Endothelial cell of umbilical vein (primary cell): ENCODE measurements at places on chromosomes 3 and 15.

DNA sequence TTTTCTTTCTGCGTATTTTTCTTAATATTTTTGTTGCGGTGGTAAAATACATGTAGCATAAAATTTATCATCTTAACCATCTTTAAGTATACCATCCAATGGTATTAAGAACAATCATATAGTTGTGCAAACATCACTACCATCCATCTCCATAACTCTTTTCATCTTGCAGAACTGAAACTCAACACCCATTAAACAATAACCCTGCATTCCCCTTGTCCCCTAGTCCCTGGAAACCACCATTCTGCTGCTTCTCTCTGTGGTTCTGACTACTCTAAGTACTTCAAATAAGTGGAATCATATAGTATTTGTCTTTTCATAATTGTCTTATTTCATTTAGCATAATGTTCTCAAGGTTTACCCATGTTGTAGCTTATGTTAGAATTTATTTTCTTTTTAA lies 67.3 kb upstream of the EOMES start:
- H3K4me1 ChIP-seq, result no peaks in the 10 kb centered on the region
- H3K27ac ChIP-seq, result no peak overlapping the region
- no peaks in the 10 kb centered on the region for H3K36me3 ChIP-seq
- DNase-seq, result no peak

DNA sequence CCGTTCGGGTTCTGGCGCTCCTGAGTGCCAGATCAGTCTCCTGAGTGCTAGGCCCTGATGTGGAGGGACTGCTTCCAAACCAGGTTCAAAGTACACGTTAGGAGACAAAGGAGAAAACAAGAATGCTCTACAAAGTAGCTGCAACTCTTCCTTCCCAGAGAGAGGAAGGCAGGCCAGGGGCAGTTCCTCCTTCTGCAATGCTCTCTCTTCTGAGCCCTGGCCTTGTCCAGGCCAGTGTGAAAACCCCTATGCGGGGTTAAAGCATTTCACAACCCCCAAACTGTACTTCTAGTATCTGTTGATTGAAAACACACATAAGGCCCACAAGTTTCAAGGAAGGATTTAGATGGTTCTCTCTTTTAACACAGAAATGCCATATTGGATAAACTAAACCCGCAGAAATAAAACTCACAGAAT lies 9.7 kb upstream of the CALML4 start:
- no peaks in the 10 kb centered on the region for H3K4me1 ChIP-seq
- H3K4me3 ChIP-seq, result no peak overlapping the region
- no peak overlapping the region for H3K27ac ChIP-seq
- DNase-seq, result no peak
- no peaks in the 10 kb centered on the region for H3K36me3 ChIP-seq

- no peak for DNase-seq
- no peaks in the 10 kb centered on the region for H3K4me1 ChIP-seq
- no peak overlapping the region for H3K4me3 ChIP-seq
- no peaks in the 10 kb centered on the region for H3K36me3 ChIP-seq
- H3K27me3 ChIP-seq, result no peaks in the 10 kb centered on the region
Measured at GRCh38 chr3:104437891-104438290, 928.8 kb upstream of the ALCAM start.

DNA sequence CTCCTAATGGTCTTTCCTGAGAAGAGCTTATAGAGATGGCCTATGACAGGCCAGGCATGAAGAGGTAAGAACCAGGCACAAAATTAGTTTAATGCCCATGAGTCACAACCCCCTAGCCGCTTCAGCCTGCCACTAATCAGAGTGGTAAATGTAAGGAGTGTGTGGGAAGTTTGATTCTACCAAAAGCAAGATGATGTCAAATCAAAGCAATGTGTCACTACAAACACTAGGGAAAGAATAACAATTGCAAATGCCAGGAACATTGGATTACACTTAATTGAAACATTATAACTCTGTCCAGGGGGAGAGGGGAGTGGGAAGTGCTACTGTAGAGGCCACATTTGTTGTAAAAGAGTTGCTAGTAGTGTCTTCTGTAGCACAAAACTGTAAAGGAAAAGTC lies 596.6 kb upstream of the AGTR1 start:
- no peaks in the 10 kb centered on the region for H3K27me3 ChIP-seq
- H3K36me3 ChIP-seq, result no peaks in the 10 kb centered on the region
- no peak overlapping the region for H3K27ac ChIP-seq
- H3K4me3 ChIP-seq, result no peak overlapping the region
- DNase-seq, result no peak

GRCh38 chr15:31031471-31032067 lies 40.1 kb upstream of the MTMR10 start:
- no peaks in the 10 kb centered on the region for H3K36me3 ChIP-seq
- peak; percentile 64 for DNase-seq
- no peak overlapping the region for H3K4me3 ChIP-seq
- peak overlapping the region; percentile 78 for H3K27ac ChIP-seq
- peaks cover 52% of the 10 kb centered on the region for H3K4me1 ChIP-seq
- no peaks in the 10 kb centered on the region for H3K27me3 ChIP-seq
